Left ventricle myocardium inferior (tissue), 1 donor: ENCODE measurements at places on chromosomes 6 and 20.

DNA sequence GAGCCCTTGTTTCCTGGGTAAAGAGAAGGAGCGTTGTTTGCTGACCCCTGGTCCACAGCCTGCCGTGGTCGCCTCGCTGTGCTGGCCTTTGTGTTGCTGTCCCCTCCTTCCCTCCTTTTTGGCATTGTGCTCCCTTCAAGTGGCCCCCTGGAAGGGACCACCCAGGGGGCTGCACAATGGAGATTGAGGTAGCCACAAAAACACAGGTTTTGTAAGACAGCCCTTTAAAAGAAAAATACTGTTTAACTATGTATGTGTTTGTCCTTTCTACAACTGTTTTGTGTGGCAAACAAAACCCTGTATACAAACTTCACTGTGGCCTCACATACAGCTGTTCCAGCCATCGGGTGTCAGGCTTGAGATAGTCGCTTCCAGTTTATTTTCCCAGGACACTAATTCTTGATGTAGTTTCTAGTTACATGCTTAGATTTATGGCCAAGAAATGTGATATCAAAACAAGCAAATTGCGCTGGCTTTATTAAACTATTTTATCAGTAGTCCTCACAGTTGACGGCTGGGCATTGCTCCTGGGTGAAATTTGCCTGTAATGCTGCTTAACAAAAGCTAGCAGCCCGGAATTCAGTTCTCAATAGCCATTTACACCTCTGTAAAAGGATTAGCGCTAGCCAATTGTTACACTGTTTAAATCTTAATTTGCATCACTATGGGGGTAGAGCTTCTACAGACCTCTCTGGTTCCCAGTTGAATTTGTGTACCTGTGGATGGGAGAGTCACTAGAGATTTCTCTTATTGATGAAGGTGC, 64.1 kb downstream of the KIZ start:
- no peak for DNase-seq

DNA sequence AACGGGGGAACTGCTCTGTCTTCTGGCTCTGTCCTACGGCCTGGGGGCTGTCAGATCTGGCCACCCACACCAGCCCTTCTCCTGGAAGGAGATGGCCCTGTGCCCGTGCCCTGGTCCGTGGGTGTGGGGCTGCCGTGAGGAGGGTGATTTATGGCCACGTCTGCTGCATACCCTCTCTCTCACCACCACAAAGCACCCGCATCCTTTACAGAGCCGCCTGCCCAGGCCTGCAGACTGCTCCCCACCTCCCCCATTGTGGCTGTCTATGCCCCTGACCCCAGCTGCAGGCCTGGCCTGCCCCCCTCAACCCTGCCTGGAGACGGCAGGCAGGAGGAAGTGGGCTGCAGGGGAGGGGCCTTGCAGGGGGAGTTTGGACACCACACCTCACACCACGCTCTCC, 72.7 kb upstream of the GATA5 start:
- no peak for DNase-seq

DNA sequence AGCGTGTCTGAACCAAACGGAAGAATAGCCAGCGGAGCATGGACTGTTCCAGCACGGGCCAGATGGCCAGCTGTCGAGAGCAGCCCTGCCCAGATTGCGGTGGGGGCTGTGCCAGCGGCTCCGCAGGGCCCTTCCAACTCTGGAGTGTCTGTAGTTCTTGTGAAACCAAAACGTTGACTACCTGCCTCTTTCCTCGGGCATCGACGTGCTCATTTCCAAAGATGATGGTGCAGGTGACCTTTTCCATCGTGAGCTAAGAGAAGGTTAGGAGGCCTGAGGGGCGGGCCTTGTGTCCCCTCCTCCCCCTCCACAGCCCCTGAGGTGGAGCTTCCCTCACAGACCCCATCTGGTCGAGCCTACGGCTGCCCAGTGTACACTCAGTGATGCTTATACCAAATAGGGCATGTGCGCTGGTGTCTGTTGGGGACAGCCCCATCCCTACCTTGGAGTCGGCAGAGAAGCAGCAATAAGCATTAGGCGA, 12.9 kb upstream of the C20orf144 start:
- DNase-seq = peak; percentile 68

GRCh38 chr6:163249651-163250101, 164.8 kb upstream of the QKI start:
- no peak for DNase-seq

DNA sequence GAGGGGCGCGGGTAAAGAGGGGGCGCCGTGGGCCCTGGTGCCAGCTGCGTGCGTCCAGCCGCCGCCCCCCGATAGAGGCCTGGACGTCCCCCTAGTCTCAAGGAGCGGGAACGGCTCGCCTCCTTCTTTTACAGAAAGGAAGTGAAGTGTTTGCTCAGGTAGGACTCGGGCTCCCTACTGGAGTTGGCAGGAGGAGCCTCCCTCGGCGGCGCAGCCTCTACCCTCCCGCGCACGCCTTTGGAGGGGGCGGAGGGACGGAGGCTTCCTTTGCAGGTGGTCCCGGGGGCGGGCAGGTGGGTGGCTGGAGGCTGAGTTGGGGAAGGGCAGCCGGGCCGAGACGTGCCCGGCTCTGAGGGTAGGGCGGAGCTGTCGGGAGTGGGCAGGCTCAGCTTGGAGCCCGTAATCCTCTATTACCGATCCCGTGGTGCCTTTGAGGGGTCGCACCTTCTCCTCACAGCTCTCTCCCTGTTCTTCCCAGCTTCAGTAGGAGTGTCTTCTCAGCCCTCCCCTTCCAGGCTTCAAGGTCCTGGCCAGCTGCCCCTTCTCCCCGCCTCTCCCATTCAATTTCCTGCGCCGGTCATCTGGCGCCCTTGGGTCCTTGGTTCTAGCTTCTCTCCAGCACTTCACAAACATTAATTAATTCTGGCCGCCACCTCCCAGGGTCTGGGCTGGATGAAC, 728 bp downstream of the ITPR3 start:
- DNase-seq = peak; percentile 58

GRCh38 chr6:33850296-33850695, 46.5 kb upstream of the MLN start:
- DNase-seq = no peak

DNA sequence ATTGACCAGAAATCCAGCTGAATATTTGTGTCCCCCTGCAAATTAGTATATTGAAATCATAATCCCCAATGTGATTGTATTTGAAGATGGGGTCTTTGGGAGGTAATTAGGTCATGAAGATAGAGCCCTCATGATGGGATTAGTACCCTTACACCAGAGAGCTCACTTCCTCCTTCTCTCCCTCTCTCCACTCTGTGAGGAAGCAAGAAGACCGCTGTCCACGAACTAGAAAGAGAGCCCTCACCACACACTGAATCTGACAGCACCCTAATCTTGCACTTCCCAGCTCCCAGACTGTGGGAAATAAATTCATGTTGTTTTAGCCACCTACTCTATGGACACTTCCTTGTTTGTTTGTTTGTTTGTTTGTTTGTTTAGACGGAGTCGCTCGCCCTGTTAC, 11.9 kb upstream of the PLAGL1 start:
- DNase-seq = no peak

- DNase-seq = no peak
Observed at GRCh38 chr6:17628873-17629272, 28.8 kb downstream of the FAM8A1 start.

GRCh38 chr6:52735071-52735470, 28.2 kb downstream of the GSTA2 start:
- DNase-seq = no peak

DNA sequence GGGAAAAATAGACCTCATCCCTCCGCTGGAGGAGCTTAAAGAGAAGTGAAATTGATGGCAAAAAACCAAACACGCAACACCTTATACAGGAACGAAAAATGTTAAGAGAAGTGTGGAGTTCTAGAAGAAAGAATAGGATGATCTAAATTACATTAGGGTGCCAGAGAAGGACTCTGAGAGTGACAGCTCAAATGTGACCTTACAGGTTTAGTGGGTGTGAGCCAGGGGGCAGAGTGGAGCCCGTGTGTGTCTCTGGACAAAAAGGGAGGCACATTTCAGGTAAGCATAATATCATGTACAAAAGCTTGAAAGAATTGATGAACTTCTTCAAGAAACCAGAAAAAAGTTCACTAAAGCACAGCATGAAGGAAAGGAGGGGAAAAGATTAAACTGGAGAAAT, 20.8 kb downstream of the HLA-DRA start:
- no peak for DNase-seq

GRCh38 chr20:37596890-37597536, 69.3 kb upstream of the BLCAP start:
- no peak for DNase-seq

DNA sequence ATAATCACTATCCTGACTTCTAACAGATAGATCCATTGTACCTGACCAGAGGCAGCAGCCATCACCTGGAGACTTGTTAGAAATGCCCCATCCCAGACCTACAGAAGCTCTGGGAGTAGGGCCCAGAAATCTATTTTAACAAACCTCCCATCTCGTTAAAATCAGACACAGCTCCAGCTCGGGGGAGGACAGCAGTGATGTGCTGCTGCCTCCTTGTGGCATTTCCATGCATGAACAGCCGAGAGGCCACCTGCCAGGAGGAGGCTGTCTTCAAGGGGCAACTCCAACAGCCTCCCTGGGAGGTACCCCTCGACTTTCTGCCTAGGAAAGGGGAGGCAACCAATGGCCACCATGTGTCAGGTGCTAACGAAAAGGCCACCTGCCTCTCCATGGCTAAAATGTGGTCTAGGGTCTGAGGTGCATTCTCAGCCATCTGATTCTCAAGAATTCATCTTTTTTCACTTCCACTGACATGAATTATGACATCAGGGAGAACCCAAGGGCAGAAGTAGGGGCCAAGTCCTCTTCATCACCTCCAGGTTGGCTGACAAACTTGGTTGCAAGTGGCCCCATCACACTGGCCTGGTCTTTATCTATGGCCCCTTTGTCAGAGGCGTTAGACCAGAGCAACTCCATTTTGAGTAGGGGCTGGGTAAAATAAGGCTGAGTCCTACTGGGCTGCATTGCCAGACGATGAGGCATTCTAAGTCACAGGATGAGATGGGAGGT, 12.2 kb upstream of the KCNK15 start:
- peak; percentile 60 for DNase-seq

DNA sequence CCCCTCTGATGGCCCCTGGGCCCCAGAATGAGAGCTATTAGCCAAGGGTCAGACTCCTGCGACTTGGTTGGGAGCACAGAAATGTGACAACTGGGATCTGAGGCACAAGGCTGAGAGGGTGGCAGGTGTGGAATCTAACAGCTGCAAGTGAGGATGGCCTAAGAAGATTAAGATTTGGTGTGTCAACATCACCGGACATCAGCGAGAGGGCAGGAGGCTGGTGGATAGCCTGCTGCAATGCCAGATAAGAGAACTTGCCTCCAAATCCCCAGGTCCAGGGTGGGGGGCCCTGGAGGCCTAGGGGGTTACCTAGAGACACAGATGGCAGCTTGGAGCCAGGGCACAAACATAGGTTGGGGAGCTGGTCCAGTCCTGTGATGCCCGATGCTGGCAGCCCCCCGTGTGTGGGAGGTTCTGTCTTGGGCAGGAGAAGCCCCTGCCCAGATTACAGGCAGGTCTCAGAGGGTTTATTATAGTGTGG, 155.8 kb downstream of the GRM4 start:
- DNase-seq = no peak

DNA sequence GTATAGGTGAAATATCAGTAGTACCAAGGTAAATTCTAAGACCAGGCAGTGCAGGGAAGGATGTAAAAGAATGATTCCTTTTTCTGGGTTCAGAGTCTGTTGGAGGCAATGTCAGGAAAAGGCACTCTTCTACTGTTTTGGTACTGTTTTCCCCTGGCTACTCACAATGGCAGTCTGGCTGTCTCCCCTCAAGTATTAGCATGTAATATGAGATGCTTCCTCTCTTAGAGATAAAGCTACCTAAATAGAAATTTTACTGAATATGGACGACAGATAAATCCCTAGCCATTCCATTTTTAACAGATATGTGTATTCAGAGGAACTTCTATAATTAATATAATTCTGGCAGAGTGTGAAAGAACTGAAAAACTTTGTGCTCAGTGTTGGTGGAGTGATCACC, 3.5 kb downstream of the RNF8 start:
- no peak for DNase-seq

DNA sequence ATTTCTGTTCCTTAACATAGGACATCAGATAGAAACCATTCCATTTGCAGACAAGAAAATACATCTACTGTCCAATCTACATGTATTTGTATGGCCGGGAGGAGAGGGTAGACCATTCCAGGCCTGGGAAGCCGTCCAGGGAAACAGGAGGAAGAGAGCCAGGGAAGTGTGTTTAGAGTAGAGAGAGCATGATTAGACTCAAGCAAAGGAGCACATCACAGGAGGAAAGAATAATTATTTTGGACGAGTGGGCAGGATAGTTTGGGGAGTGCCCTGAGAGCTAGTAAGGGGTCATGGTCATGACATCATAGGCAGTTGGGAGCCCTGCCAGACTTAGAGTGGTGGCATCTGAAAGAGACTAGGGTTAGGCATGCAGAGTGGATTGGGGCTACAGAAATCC, 250.0 kb downstream of the HIVEP2 start:
- no peak for DNase-seq

GRCh38 chr6:47700053-47700452, 1.7 kb downstream of the ADGRF4 start:
- no peak for DNase-seq

DNA sequence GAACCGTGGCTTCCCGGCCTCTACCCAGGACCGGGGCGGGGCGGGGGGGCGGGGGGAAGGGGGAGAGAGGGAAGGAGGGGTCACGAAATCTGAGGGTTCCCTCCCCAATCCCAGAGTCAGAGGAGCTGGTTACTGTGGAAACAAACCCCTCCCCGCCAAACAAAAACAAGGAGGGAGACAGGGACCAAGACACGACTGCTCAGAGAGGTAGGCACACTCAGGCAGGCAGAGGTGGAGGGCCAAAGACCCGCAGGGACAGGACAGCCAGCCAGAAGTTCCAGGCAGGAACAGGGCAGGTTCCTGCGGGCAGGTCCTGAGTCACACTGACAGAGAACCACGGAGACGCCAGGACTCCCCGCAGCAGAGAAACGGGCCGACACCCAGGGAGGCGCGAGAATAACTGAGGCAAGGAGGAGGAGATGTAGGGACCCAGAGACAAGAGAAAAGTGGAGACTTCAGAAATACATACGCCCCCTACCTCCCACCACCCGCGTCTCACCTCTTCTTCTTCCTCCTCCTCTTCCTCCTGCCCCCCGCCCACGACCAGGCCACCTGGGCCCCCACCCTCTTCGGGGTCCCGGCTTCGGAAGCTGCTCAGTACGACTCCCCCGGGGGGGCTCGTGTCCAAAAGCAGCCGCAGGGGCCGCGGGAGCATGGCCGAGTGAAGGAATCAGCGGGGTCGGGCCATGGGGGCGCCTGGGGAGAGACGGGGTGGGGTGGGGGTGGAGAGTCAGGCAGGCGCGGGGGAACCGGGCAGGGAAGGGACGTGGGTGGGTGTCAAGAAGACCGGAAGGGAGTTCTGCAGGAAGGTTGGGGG, 578 bp downstream of the RGL2 start:
- no peak for DNase-seq

DNA sequence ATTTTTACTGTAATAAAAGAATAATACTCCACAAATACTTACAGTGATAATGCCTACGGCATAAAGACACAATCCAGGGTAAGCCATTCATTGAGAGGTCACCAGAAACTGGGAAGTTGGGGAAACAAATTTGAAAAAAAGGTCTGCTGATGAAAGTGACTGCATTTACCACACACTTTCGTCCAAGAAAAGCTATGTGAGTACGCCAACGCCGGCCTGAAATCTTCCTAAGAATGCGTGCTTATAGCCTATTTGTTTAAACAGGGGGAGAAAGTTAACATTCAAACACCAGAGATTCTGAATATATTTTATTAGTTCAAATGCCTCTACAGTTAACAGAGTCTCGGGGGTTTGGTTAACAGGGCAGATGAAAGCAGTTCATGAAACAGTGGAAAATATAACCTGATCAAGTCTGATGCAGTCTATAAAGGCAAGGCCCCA, 657 bp upstream of the LTV1 start:
- no peak for DNase-seq

- DNase-seq = no peak
Observed at GRCh38 chr6:155491421-155491820, 35.8 kb upstream of the NOX3 start.

- DNase-seq = no peak
Observed at GRCh38 chr6:33925936-33926335, 122.1 kb upstream of the MLN start.
